A549 treated with CORT108297 at 1 μM for 4 hours (cell line): ENCODE measurements at places on chromosomes 2 and 18. TPM values are rescaled to one million over a fixed set of nuclear protein-coding genes. Genes with fewer than 3 reads are reported as not detected.

Gene SAG
- not detected in 5 replicates for total RNA-seq

Gene SCN2A
- 0.01 to 0.06 TPM (median 0.02 TPM) in 4 of 5 replicates, not detected in the other for total RNA-seq

Gene AGBL5
- 30.0 to 34.0 TPM (median 32.4 TPM) in 5 replicates for total RNA-seq

Gene SCN9A
- total RNA-seq = 2.8 to 5.6 TPM (median 4.5 TPM) in 5 replicates

Gene MAT2A
- 461 to 486 TPM (median 479 TPM) in 5 replicates for total RNA-seq

Gene SERTAD2
- 10.8 to 14.3 TPM (median 13.8 TPM) in 5 replicates for total RNA-seq

Gene ASB18
- not detected in 5 replicates for total RNA-seq

Gene FOXD4L1
- total RNA-seq = 0.20 to 0.67 TPM (median 0.34 TPM) in 5 replicates

Gene GTF3C2
- 58.8 to 66.8 TPM (median 60.2 TPM) in 5 replicates for total RNA-seq

Gene FIGN
- total RNA-seq = 1.7 to 2.7 TPM (median 2.2 TPM) in 5 replicates

Gene INPP4A
- 6.4 to 10.7 TPM (median 9.6 TPM) in 5 replicates for total RNA-seq

Gene GAD1
- total RNA-seq = 0.53 to 0.67 TPM (median 0.61 TPM) in 5 replicates

Gene SERPINB7
- 1.5 to 2.7 TPM (median 2.3 TPM) in 5 replicates for total RNA-seq

Gene MEX3C
- 17.3 to 20.8 TPM (median 18.8 TPM) in 5 replicates for total RNA-seq

Gene ST8SIA5
- total RNA-seq = 0.03 to 0.05 TPM in 2 of 5 replicates, not detected in the others

Gene SNORC
- total RNA-seq = 4.8 to 13.5 TPM (median 9.7 TPM) in 5 replicates

Gene MATN3
- 9.1 to 16.9 TPM (median 14.0 TPM) in 5 replicates for total RNA-seq

Gene FBXO15
- 0.58 to 1.2 TPM (median 0.96 TPM) in 5 replicates for total RNA-seq

Gene TFPI
- total RNA-seq = 42.5 to 65.2 TPM (median 55.3 TPM) in 5 replicates

Gene ACMSD
- total RNA-seq = not detected in 5 replicates

Gene STK39
- 14.0 to 20.2 TPM (median 17.7 TPM) in 5 replicates for total RNA-seq

Gene TUBA3E
- 0.13 to 0.29 TPM (median 0.16 TPM) in 4 of 5 replicates, not detected in the other for total RNA-seq

Gene PLEKHA3
- total RNA-seq = 9.2 to 20.1 TPM (median 16.6 TPM) in 5 replicates

Gene SPP2
- total RNA-seq = not detected in 5 replicates

Gene SPC25
- total RNA-seq = 15.7 to 21.5 TPM (median 20.3 TPM) in 5 replicates

Gene RTP5
- not detected in 5 replicates for total RNA-seq

Gene AQP12B
- total RNA-seq = not detected in 5 replicates

Gene DLX2
- total RNA-seq = 0.40 to 1.1 TPM (median 0.60 TPM) in 5 replicates

Gene DAPL1
- not detected in 5 replicates for total RNA-seq

Gene REG3A
- total RNA-seq = not detected in 5 replicates

Gene DNER
- 6.2 to 10.2 TPM (median 7.2 TPM) in 5 replicates for total RNA-seq

Gene PDCD1
- total RNA-seq = not detected in 5 replicates

Gene ALLC
- total RNA-seq = 0.06 to 0.13 TPM (median 0.12 TPM) in 4 of 5 replicates, not detected in the other
